H1 (cell line): ENCODE measurements at places on chromosomes 3 and 15. TPM values are rescaled to one million over a fixed set of nuclear protein-coding genes. Genes with fewer than 3 reads are reported as not detected.

The SKOR1 gene
- polyA plus RNA-seq: 0.03 and 0.08 TPM in 2 replicates

The FETUB gene
- polyA plus RNA-seq: 0.15 TPM in 1 of 2 replicates, not detected in the other

GRCh38 chr3:106168962-106169750 lies 300.3 kb upstream of the CBLB start:
- DNase-seq: no peak

The SPTBN5 gene
- 0.32 and 0.38 TPM in 2 replicates for polyA plus RNA-seq

- no peak for DNase-seq
These were observed 256.7 kb upstream of the KCNH8 start for GRCh38 chr3:18891641-18892040.

The ZPLD1 gene
- polyA plus RNA-seq: not detected in 2 replicates

DNA sequence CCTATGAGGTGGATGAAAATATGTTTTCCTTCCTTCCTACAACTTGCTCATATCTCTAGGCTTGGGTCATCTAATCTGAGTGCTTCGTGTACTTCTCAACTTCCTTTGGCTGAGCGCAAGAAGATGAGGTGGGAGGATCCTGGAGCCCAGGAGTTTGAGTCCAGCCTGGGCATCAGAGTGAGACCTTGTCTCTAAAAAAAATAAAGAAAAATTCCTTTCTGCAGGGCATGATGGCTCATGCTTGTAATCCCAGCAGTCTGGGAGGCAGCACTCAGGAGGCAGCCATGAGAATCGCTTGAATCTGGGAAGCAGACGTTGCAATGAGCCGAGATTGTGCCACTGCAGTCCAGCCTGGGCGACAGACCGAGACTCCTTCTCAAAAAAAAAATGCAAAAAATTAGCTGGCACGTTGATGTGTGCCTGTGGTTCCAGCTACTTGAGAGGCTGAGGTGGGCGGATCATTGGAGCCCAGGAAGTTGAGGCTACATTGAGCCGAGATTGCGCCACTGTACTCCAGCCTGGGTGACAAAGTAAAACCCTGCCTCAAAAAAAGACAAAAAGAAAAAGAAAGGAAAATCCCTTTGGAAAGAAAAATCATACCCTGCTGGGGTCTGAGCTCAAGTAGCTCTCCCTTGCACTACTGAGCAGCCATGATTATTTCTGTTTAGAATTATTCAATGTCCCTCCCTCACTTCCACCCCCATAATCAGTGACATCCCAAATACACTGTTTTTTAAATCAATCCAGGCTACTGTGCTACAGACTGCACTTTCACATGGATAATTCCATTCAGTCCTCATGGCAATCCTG lies 28.0 kb upstream of the RAB11A start:
- DNase-seq: no peak

GRCh38 chr3:119310071-119310470 lies 15.9 kb downstream of the ARHGAP31 start:
- no peak for DNase-seq

- no peak for DNase-seq
These were observed 102.5 kb downstream of the SH3GL3 start for GRCh38 chr15:83549623-83550022.

DNA sequence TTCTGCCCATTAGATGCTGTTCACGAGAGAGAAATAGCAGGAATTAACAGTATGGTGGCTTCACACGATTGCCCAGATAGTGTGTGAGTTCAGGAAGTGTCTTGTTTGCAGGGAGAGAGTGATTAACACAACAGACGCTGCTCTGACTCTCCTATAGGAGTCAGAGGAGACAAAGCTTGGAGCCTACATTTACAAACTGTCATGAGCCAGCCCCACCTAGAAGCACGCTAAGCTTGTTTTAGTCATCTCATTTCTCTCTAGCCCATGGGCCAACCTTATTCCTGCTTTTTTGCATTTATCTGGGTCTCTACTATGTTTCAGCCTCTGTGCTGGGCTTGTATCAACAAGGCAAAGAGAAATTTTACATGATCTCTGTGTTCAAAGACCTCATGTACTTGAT lies 128.3 kb upstream of the BFSP2 start:
- DNase-seq: no peak

GRCh38 chr3:7100136-7100535 lies 239.2 kb downstream of the GRM7 start:
- no peak for DNase-seq

The RETNLB gene
- not detected in 2 replicates for polyA plus RNA-seq

The CP gene
- polyA plus RNA-seq: 0.32 and 0.46 TPM in 2 replicates

DNA sequence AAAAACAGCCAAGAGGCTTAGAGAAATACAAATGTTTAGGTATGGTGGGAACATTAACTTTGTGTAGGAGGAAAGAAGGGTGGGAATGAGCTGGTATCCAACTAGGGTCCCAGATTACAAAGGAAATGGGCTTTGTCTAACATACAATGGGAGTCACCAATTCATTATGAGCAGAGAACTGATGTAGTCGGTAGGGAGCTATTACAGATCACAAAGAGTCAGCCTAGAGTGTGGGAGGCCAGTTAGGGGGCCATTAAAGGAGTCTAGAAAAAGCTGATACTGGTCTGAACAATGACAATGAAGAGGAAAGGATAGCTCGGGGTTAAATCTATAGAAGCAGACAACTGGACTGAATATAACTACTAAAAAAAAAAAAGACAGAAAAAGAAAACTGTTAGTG lies 15.5 kb downstream of the ANO10 start:
- DNase-seq: no peak

- DNase-seq: no peak
These were observed 8.2 kb upstream of the NDN start for GRCh38 chr15:23695282-23695681.

GRCh38 chr3:162678941-162679340 lies 1182.3 kb downstream of the OTOL1 start:
- no peak for DNase-seq

- DNase-seq: no peak
These were observed 194.0 kb downstream of the SSR3 start for GRCh38 chr3:156360963-156361362.

- no peak for DNase-seq
These were observed 187.1 kb upstream of the LPP start for GRCh38 chr3:187966636-187967406.

The KBTBD12 gene
- 0.20 and 0.33 TPM in 2 replicates for polyA plus RNA-seq

DNA sequence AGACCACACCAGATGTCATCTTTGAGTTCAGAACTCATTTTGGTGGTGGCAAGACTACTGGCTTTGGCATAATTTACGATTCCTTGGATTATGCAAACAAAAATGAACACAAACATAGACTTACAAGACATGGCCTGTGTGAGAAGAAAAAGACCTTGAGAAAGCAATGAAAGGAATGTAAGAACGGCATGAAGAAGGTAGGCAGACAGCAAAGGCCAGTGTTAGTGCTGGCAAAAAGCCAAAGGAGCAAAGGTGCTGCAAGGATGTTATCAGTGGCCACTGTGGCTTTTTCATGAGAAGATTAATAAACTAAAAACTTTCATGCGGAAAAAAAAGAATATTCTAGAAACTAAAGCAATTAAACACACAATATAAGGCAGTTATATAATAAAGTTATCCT lies 21.9 kb downstream of the AAGAB start:
- no peak for DNase-seq

- no peak for DNase-seq
These were observed 120.8 kb downstream of the VPS8 start for GRCh38 chr3:184932777-184933176.

The KLHL40 gene
- polyA plus RNA-seq: 0.02 TPM in 1 of 2 replicates, not detected in the other

The STRA6 gene
- 14.5 and 21.0 TPM in 2 replicates for polyA plus RNA-seq

- no peak for DNase-seq
These were observed 215.7 kb downstream of the STT3B start for GRCh38 chr3:31748281-31748932.

- DNase-seq: no peak
These were observed 44.4 kb downstream of the MECOM start for GRCh38 chr3:169618894-169619792.

GRCh38 chr3:62134061-62134496 lies 239.3 kb downstream of the FEZF2 start:
- DNase-seq: no peak

- DNase-seq: no peak
These were observed 12.1 kb downstream of the FGF7 start for GRCh38 chr15:49435174-49435573.

The MAP2K5 gene
- polyA plus RNA-seq: 4.4 and 6.9 TPM in 2 replicates
